Naive thymus-derived CD4-positive, alpha-beta T cell (primary cell): ENCODE measurements at places on chromosomes 6 and 20. TPM values are rescaled to one million over a fixed set of nuclear protein-coding genes. Genes with fewer than 3 reads are reported as not detected.

- DNase-seq, result no peak
Measured at GRCh38 chr6:94278146-94278545, 858.8 kb upstream of the EPHA7 start.

GRCh38 chr6:87945966-87946365, 101.7 kb upstream of the SPACA1 start:
- no peak for DNase-seq

- no peak for DNase-seq
Measured at GRCh38 chr6:14758421-14759081, 487.3 kb upstream of the JARID2 start.

The RMND1 gene
- total RNA-seq, result 8.8 TPM

DNA sequence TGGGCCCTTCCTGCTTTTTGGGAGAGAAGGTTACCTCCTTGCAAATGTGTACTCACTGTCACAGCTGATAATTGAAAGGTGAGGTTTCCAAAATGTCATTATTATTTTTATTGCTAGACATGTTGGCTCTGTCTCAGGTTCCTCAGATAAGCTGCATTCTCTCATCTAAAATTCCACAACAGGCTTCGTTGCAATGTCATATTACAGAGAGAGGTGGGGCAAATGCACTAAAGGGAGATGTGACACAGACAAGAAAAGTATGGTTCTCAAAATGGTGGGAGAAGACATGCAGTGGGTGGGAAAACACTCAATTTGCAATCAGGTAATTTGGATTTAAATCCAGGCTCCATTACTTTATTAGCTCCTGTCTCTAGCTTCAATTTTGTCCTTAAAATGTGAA, 256.4 kb upstream of the POU3F2 start:
- DNase-seq, result no peak

DNA sequence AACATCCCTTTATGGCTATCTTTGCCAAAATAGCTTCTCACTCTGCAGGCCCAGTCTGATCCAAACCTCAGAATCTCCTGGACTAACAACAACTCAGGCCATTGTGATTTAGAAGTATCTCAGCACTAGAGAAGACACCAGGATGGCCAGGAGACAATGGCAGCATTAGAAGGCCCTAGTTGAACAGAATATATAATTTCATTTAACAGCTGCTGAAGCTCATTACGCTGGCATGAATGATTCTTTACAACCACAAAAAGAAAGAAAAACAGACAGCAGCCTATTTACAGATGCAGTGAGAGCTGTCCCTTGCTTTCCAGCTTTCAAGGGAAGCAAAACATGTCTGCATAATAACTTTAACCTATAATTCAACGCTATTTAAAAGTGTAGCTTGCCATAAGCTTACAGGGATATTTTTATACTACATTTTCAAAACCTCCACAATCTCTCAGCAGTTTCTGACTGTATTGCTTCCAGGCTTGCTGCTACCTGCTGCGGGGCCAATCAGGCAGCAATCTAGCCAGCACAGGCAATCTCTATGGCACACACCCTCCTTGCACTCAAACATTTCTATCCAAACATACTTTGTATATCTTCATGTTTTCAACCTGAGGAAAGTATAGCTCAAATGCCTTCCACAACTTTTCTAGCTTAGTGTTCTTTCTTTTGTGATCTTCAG, 107.3 kb downstream of the OGFRL1 start:
- no peak for DNase-seq

DNA sequence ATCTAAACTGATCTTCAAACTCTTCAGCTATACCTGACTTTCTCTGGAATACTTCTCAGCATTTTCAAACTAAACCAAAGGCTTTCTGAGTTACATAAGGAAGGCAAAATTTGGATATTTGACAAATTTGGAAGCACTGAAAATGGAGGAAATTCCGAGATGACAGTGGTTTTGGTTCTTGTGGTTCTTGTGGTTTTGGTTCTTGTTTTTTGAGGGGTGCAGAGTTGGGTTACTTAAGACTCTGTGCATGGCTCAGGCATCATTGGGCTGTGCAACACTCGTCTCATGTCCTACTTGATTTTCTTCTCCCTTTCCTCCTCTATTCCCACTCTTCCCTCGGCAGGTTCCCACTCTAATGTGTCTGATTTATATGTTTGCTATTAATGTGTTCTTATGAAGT, 78.0 kb downstream of the SLC22A3 start:
- DNase-seq, result no peak

The RAB23 gene
- 0.86 TPM for total RNA-seq

GRCh38 chr6:43396408-43397149, 27.1 kb upstream of the ZNF318 start:
- DNase-seq, result no peak

The SIGLEC1 gene
- total RNA-seq, result not detected in 2 replicates

DNA sequence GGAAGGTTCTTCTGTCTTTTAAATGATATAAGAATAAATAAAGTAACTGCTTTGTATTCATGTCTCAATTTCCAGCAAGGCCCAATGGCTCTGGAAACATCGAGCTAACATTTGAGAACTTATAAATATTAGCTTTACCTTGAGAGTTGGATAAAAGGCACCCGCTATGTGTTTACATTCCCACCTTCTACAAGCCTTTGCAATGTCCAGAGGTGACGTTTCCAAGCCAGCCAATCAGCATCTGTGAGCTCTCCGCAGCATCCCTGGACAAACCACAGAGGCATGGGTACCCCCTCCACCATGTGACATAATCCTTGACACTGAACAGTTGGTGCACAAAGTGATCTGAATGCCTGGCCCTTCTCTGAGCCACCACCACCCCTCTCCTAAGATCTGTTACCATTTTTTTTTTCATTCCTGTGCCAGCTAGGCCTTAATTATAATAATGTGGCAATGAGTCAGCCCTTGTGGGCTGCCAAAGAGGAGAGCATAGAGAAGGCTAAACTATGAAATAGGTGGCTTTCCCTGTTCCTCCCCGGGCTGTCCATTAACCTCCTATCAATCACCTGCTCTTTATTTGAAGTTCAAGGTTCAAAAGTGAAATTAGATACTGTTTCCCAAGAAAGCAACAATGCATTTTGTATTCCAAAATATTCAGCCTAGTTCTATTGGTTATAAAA, 4.1 kb downstream of the CBLN4 start:
- DNase-seq, result no peak

- DNase-seq, result peak; percentile 12
Measured at GRCh38 chr6:107115695-107116327, 496 bp upstream of the BEND3 start.

GRCh38 chr6:113763876-113764275, 93.3 kb upstream of the MARCKS start:
- no peak for DNase-seq

The FABP7 gene
- not detected in 2 replicates for total RNA-seq

The ERVFRD-1 gene
- total RNA-seq, result 0.11 TPM

DNA sequence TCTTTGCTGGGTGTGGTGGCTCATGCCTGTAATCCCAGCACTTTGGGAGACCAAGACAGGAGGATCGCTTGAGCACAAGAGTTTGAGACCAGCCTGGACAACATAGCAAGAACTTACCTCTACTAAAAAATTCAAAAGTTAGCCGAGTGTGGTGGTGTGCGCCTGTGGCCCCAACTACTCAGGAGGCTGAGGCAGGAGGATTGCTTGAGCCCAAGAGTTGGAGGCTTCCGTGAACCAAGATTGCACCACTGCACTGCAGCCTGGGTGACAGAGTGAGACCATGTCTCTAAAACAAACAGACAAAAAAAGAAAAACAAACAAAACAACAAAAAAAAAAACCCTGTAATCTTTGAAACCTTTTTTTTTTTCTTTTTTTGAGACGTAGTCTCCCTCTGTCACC, 67.5 kb downstream of the CAP2 start:
- DNase-seq, result no peak

DNA sequence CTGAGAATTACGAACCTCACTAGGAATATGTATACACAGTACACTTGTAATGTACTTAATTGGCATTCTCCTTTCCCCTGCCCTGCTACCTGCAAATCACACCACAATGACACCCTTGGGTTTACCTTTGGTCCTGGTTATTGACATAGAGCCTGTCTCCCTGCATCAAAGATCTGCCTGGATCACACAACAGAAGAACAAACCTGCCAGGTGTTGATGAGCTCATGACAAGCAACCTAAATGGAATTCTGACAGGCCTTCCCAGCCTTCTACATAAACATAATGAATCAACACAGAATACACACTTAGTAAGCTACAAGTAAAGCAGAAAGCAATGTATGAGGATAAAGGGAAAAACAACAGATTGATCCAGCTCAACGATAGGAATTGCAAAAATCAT, 95.6 kb downstream of the HDGFL1 start:
- no peak for DNase-seq

GRCh38 chr20:34163307-34163706, 51.3 kb upstream of the EIF2S2 start:
- DNase-seq, result no peak

The PGM3 gene
- 37.3 TPM for total RNA-seq

The ULBP3 gene
- total RNA-seq, result not detected

The FRS3 gene
- 5.5 TPM for total RNA-seq

The EPB41L1 gene
- not detected in 2 replicates for total RNA-seq

The ENPP3 gene
- total RNA-seq, result 5.8 TPM

The XPO5 gene
- total RNA-seq, result 35.0 TPM

The EDN1 gene
- total RNA-seq, result 1.7 TPM

The PBOV1 gene
- not detected for total RNA-seq

- peak; percentile 3 for DNase-seq
Measured at GRCh38 chr6:170050591-170051041, 240.3 kb downstream of the DLL1 start.

- peak; percentile 49 for DNase-seq
Measured at GRCh38 chr6:28489366-28490204, 26.0 kb downstream of the GPX6 start.

DNA sequence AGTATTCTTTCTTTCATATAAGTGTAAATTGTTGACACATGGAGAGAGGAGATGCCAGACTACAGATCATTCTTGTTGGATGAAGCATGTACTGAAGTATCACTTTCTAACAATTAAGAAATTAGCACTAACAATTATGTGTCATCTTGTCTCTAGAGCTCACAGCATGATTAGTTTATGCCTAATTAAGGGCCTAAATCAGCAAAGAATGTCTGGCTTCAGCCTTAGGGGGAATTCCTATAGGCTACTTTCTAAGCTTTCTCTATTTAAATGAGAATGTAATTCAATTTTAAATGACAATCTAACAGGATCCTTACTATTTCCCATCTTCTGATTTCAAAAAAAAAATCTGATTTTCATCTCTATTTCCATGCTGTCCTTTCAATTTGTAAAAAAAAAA, 371.0 kb downstream of the EPHA7 start:
- no peak for DNase-seq
